ENCODE measurements at places on chromosomes 11 and 22.

DNA sequence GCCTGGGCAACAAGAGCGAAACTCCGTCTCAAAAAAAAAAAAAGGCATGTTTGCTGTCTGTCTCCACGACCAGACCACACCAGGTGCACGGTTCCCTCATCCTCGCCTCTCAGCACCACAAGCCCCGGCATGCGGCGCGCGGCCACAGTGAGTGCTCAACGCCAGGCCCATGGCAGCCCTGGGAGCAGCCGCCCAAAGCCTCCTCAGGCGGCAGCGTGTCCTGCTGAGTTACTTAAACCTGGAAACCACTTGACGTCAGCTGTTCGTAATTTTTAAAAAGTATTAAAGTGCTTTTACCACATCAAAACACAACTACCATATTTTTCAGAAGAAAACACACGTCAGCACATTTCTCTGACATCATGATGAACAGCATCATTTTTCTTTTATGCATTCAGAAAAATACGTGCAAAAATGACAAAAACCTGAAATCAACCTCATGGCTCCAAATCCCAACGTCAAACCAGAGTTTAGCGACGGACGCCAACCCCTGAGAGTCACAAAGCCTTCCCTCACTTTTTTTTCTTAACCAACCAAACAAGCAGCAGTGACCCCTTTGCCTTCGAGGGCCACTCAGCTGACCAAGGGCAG lies 2.1 kb downstream of the DEAF1 start:
- DNase-seq: no peak

- DNase-seq: no peak
Observed at GRCh38 chr22:19814428-19814827, 40.2 kb downstream of the GNB1L start.

GRCh38 chr11:46611526-46612304 lies 5.3 kb downstream of the HARBI1 start:
- DNase-seq: no peak

- DNase-seq: no peak
Observed at GRCh38 chr11:99098258-99098657, 77.5 kb downstream of the CNTN5 start.

Measured in NCI-H2029 treated with DMSO at 0.1 percent for 48 hours (cell line).